ENCODE measurements at places on chromosomes 16 and 17.

DNA sequence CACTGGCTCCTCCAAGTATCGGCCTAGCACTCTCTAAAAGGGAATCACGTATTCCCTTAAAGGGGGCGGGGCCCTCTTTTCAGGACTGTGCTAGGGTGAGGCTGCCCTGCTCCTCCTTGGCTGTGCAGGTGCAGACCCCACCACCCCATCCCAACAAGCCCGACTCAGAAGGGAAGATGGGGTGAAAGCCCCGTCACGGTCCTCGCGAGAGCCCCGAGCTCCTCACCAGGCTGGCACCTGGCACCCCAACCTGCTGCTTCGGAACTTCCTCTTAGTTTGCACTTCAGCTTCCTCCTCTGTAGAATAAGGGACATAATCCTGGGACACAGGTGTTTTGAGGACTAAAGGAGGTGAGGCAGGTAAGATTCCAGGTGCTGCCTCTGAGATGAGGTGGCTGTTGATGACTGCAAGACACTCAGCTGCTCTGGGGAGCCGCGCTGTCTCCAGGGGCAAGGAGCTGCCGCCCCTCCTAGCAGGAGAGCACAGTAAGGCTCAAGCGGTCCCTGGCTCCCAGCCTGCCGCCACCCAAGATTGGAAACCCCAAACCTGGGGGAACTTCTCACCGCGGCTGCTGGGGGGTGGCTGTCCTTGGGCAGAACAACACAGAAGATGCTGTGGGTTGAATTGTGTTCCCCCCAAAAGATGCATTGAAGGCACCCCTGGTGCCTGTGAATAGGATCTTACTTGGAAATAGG, 88.8 kb downstream of the MGAT5B start:
- no peak for DNase-seq

GRCh38 chr17:8392674-8393469, 4.8 kb downstream of the RNF222 start:
- no peak for DNase-seq

- DNase-seq: no peak
Observed at GRCh38 chr17:42547001-42547461, 5.7 kb upstream of the HSD17B1 start.

- no peak for DNase-seq
Observed at GRCh38 chr16:58116081-58116480, 13.1 kb downstream of the CFAP20 start.

DNA sequence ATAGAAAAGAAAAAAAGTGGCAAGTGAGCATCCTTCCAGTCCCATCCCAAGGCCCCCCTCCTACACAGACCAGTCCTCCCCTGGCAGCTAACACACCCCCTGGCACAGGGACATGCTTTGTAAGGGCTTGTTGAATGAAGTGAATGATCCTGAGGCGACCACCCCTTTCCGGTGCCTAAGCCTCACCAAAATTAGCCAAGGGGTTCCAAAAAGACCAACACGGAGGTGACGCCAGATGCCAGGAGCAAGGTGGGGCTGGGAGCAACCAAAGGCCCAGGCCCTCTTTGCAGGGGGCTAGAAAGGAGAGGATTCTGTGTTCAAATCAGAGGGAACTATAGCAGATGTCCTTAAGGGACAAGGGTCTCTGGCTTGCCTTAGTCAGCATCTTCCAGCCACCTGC, 5.5 kb downstream of the KRT35 start:
- no peak for DNase-seq

- no peak for DNase-seq
Observed at GRCh38 chr17:1774390-1775176, 12.7 kb downstream of the SERPINF1 start.
